ENCODE measurements at places on chromosomes 11 and 22.

DNA sequence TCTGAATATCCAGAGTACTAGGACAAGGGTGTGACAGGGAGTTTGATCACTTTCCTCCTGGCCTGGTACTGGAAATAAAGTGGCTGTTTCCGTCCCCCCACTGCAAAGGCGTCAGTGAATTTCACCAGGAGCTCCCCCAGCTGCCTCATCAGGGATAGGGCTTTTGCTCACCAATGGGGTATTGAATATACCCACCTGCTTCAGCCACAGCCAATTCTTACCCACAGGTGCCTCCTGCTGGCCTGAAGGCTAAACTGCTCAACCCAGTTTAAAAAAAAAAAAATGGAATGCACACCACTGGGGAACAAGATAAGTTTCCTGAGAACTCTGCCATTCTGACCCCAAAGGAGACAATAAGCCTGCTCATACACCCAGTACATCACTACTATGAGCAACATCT lies 65.3 kb upstream of the MS4A8 start:
- DNase-seq: no peak

- no peak for DNase-seq
Measured at GRCh38 chr11:33753304-33753967, 17.2 kb upstream of the CD59 start.

DNA sequence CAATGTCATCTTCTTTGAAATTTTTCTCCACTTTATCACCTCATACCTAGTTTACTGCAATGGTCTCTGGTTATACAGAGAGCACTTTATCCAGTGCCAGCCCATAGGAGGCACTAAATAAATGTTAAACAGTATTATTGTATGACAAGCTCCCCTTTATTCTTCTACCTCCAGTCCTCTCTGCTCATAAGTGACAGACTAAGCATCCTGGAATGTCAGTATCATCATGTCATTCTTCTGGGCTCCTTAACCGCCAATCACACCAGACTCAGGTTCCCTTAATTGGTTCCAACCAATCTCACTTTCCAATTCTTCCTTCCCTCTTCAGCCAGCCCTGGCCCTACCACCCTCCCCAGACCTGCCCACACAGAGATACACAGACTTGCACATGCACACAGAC lies 93.1 kb downstream of the RPL27A start:
- DNase-seq: no peak

DNA sequence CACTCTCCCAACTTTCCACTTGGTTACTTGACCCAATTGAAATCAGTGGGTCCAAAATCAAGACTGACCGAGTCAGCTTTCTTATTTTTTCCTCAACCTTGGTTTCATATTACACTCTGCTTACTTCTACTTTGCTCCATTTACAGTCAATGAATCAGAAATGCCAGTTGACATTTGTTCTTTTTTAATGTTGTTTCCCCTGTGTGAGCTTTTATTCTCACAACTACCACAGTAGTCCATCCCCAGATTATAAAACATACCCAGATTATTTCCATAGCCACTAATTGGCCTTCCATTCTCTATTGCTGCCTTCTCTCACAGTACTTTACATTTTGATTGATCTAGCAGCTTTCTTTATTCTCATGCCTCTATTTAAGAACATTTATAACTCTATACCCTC lies 50.0 kb downstream of the DNAJC24 start:
- no peak for DNase-seq

DNA sequence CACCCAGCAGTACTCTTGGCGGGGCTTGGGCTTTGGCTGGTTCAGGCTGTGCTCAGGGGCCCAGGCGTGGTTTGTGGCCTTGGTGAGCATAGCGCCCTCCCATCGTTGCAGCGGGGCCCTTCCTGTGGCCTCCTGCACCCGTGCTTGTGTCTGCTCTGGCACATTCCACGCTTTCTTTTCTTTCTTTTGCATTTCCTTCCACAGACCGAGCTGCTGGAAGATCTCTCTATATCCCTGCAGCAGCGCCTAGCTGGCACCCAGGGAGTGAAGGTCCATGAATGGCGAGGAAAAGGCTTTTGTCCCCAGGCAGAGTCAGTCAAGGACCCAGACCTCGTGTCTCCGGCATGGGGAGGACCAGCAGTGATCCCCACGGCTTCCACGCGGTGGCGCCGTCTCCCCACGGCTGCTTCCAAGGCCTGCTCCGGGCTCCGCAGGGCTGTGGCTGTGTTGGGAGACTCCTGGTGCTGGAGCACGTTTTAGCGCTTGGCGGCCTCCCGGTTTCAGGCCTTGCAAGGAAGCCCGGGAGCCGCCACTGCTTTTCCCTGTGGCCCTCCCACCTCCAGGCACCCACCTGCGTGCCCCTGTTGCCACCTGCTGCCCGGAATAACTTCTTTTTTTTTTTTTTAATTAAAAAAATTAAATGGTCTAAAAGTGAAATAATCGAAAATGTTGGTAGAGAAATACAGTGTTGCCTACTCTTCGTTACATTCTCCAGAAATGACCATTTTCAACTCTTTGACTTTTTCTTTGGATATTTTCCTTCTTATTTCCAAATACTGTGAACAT lies 28.5 kb downstream of the GLB1L2 start:
- DNase-seq: peak; percentile 8

DNA sequence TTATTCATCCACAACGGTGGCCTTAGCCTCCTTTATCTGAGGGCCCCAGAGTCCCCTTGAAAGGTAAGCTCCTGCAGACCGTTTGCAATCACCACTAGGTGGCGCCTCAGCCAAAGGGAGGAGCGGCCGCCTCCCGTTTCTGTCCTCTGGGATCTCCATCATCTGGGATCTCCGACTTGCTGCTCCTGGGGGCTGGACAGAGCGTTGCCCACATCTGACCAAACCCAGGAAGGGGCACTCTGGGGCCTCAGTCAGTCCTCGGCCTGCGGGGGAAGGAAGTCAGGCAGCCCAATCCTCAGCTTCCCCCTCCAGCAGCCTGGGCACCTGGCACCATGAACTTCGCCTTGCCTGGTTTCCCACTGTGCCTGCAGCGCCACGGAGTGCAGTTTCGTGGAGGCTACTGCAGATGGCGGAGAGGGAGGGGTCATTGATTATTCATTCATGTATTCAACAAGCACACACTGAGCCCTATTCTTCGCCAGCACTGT lies 23.5 kb downstream of the TP53I11 start:
- DNase-seq: peak; percentile 40

DNA sequence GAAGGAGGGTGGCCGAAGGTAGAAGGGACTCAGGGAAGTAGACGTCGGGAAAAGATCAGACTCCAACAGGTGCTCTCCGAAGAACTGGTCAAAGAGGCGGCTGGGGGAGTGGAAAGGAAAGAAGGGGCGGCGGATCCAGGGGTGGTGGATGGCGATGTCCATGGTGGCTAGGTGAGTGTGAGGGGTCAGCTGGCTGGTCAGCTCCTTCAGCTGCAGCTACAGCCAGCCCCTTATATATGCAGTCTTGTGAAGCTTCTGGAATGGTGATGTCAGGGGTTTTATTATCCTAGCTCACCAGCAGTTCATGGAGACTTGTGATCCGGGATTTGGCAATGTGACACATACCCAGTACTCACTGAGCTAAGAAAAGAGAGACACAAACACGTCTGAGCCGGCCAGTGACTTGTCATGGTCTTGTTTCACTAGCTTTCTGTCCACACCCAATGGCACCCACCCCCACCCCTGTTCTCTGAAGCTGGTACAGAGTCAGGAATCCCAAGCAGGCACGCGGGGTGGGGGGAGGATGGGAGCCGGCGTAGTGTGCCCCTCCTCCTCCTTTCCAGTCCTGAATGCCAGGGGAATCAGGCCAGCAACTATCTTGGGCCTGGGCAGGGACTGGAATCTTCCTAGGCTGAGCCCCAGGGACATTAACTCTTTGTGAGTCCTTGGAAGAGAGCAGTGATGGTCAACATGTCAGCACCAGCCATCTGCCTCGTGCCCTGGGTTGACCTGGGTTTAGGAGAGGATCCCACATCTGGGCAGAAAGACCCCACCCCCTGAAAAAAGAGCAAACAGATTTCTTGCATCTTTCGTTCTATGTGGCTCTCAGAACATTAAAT lies at the start of gene CRYAB:
CRYAB (minus strand) TSS at position 208 of the 839 bp plus-strand sequence; CDS start at position 162, 46 bp downstream.
- peak; percentile 96 for DNase-seq

DNA sequence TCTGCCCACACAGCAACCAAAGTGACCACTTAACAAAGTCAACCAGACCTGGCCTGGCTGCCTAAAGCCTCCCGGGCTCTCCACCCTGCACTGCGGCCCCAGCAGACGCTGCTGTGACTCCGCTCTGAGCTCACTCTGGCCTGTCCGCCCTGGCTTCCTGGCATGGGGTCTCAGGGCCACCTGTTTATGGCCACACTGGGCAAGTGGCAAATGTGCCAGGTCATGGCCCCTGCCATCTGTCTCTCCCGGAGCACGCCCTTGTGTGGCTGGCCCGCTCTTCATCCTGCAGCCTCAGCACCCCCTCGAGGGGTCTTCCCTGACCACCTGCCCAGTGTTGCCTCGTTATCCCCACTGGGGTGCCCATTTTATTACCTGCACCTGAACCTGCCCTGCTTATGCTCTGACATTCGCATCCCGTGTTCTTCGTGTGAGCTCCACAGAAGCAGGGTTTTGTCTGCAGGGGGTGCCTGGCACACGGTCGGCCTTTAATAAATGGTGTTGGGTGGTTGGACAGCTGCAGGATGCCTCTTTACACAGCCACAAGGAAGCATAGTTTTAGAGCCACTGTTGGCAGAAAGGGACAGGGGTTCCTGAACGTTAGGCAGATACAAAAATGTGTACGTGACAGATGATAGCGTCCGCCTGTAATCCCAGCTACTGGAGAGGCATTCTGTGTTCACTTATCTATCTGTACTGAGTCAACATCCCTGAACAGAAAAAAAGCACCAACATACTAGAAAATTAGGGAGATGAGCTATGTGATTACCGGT lies 785.6 kb downstream of the TBC1D22A start:
- no peak for DNase-seq

DNA sequence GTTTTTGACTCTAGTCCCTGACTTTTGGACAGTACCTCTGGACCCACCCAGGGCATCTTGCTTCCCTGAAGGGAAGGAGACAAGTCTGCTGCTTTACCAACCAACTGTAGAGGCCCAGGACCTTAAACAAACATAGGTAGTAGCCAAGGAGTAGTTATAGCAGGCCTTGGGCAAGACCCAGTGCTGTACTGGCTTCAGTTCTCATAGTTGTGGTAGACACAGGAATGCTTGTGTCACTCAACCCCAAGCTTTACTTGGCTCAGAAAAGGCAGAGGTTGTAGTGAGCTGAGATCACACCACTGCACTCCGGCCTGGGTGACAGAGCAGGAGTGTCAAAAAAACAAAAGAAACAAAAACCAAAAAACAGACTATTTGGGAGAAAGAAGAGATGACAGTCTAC lies 21.3 kb upstream of the OR52M1 start:
- peak; percentile 2 for DNase-seq

GRCh38 chr22:23649071-23649501 lies 17.0 kb upstream of the DRICH1 start:
- DNase-seq: no peak

GRCh38 chr22:35743326-35743860 lies 25.7 kb downstream of the APOL5 start:
- no peak for DNase-seq

- DNase-seq: no peak
Measured at GRCh38 chr22:50112151-50113118, 22.6 kb downstream of the MOV10L1 start.

DNA sequence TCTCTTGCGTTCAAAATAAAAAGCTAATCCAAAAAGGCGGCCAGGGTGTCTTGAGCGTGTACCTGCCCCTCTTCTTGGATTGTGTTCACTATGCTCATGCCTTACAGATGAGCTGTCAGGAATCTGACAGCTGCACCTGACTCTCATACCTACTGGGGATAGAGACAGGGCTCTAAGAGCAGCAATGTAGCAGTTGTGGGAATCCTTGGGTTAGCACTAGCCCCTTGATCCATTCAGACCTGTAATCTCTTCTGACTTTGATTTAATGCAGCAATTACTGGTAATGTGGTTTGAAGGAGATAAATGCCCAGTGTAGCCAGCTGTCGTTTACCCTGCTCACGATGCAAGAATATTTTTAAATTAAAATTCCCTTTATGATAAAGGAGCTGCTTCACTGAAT lies 145.8 kb downstream of the APOL5 start:
- no peak for DNase-seq

DNA sequence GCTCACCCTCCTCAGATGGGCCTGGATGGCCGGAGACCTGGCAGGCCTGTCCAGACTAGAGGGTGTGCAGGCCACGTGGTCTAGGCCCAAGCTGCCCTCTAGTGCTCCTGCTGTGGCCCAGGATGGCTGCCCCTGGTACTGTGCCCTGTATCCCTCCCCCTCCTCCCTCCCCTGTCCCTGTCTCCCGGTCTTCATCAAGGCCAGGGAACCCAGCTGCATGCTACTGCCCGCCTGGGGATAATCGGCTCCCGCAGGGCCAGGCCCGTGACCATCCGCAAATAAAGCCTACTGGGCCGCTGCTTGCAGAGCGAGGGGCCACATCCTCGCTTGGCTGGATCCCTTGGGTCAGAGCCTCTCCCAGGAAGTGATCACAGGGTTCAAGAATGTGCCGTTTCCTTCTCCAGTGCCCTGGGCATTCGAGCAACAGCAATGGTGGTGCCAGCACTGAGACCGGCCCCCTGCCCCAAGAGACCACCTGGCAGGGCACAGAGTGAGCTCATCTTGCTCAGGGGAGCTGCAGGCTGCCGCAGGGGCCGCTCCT lies 51.1 kb downstream of the WNT7B start:
- no peak for DNase-seq

- DNase-seq: no peak
Measured at GRCh38 chr11:74970852-74971395, 17.8 kb upstream of the NEU3 start.

GRCh38 chr11:24298146-24298545 lies 198.7 kb upstream of the LUZP2 start:
- DNase-seq: peak; percentile 6

- DNase-seq: no peak
Measured at GRCh38 chr11:8242118-8242475, 21.6 kb downstream of the LMO1 start.

DNA sequence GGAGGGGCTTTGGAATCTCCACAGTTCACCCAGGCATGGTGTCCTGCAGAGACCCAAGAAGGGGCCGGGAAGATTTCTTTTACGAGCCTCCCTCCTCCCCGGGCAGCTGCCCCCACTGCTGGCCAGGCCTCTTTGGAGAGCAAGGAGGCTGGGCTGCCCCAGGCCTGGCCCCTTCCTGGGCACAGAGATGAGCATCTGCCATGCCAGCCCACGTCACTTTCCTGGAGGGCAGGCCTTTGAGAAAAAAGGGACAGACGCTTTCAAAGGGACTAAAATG lies 60.5 kb upstream of the FGF3 start:
- DNase-seq: no peak

- no peak for DNase-seq
Measured at GRCh38 chr11:130773244-130773820, 142.9 kb downstream of the SNX19 start.

GRCh38 chr11:96073536-96073935 lies 149.6 kb upstream of the MTMR2 start:
- DNase-seq: no peak

DNA sequence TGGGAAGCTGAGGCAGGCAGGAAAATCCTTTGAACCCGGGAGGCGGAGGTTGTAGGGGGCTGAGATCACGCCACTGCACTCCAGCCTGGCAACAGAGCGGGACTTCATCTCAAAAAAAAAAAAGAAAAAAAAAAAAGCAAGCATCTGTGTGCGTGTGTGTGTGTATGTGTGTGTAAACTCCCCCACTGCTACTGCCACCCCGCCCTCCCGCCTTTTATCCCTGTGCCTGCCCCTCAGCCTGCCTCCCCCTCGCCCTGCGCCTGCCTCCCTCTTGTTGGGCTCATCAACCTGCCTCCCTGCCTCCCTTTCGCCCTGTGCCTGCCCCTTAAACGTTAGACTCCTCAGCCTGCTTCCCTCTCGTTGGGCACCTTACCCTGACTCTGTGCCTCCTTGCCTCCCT lies 18.0 kb downstream of the TMEM258 start:
- DNase-seq: no peak

GRCh38 chr22:49883294-49883640 lies 29.6 kb downstream of the ZBED4 start:
- DNase-seq: no peak

GRCh38 chr22:48798281-48799226 lies 1029.1 kb downstream of the BRD1 start:
- no peak for DNase-seq
